ENCODE measurements at places on chromosomes 16 and 17.

GRCh38 chr17:2985318-2985717, 78.1 kb downstream of the OR1D5 start:
- no peak for DNase-seq

- no peak for DNase-seq
Measured at GRCh38 chr17:80494547-80494946, 18.1 kb upstream of the NPTX1 start.

- DNase-seq = peak; percentile 41
Measured at GRCh38 chr16:48617104-48617705, 7.2 kb upstream of the N4BP1 start.

GRCh38 chr16:10447289-10447688, 61.4 kb downstream of the ATF7IP2 start:
- no peak for DNase-seq

- DNase-seq = no peak
Measured at GRCh38 chr17:55872374-55872773, 121.5 kb downstream of the PCTP start.

- no peak for DNase-seq
Measured at GRCh38 chr17:38459567-38459966, 31.3 kb downstream of the ARHGAP23 start.

DNA sequence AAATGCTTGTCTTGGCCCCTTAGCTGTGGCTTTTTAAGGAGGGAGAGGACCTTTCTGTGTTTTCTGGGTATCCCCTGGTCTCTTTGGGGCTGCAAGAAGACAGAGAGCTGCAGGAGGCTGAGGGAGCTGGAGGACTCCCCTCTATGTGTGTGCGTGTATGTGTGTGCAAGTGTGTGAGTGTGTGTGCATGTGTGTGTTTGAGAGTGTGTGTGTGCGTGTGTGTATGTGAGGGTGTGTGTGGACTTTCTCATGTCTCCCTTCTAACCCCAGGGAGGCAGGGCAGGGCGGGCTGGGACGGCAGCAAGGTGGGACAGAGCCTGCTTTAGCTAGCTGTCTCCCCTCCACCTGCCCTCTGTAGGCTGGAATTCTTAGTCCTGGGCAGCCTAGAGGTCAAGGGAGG, 1.9 kb downstream of the PRSS54 start:
- no peak for DNase-seq

GRCh38 chr17:72878975-72879660, 213.4 kb downstream of the SLC39A11 start:
- no peak for DNase-seq

GRCh38 chr17:62757500-62757951, 50.6 kb downstream of the MARCHF10 start:
- DNase-seq = no peak

DNA sequence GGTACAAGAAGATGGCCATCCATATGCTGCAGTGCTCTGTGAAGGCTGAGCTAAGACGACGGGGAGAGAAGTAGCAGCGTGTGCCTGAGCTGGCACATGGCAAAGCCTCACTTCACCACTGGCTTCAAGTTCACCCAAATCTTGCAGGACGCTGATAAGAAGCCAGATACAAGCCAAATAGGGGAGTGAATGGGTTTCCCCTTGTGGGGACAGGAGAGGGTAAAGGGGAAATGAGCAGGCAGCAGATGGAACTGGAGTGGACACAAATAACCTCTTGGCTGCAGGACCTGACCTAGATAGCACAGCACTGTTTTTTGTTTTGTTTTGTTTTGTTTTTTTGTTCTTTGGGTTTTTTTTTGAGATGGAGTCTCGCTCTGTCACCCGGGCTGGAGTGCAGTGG, 21.0 kb upstream of the PITPNA start:
- peak; percentile 62 for DNase-seq

DNA sequence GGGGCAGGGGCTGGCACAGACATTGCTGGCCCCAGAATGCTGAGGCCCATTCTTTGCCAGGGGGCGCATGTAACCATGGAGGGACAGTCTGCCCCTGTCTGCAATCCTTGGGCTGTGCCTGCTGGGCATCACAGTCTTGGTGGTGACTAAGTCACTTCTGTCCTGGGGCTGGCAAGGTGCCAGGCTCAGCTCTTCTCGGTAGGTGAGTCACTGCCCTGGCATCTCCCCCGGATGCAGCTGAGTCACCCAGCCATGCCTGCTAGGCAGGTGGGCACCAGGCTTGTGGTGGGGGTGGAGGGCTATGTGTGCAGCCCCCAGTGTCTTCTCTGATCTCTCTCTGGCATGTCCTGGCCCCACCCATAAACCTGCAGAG, 5.6 kb downstream of the RARA start:
- DNase-seq = peak; percentile 92

DNA sequence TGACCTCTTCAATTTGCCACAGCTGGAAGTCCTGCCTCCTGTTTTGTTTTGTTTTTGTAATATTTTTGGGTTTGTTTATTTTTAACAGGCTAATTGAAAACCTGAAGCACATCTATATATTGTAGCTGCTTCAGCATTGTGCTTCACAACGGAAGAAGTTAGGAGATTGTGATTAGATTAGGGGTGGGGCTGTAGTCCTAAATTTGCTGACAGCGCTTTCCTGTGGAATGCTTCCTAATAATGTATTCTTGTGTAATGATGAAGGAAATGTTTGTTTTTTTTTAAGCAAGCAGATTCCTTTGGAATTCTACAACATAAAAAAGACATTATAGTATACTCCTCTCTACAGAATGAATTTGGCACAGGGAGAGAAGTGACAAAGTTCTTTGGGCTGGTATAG, 70.1 kb downstream of the NLK start:
- peak; percentile 21 for DNase-seq

- DNase-seq = no peak
Measured at GRCh38 chr17:22459953-22460350, 767.6 kb downstream of the KCNJ18 start.

DNA sequence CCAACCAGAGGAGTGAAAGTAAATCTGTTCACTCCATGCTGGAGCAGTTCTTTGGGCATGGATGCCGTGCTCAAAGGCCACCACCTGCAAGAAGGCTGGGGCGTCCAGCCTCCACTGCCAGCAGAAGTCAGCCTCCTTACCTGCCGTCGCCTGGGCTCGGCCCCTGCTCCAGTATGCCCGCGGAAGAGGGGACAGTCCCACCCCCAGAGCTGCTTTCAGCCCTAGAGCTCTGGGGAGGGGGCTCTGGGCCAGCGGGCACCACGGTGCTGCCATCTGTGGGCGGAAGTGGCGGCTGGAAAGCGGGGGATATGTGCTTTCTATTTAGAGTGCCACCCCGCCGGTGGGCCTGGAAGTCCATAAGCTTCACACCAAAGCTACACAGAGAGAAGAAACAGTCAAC, 75.9 kb downstream of the ARHGAP17 start:
- no peak for DNase-seq

DNA sequence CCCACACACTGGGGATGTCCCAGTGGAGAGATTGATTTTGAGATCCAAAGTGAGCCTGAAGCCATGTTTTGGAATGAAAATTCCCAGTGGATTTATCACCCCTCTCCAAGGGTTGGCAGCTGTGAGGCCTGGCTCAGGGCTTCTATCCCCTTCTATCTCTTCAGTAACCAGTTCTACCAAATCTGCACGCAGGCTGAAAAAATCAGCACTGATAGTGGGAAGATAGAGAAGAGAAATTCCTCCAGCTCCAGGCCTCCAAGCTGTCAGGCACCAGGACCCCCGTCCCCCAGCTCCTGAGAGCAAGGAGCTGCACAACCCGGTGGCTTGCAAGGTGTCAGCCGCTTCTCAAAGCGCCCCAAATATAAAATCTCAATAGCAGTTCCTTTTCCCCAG, 1.0 kb downstream of the FLOT2 start:
- DNase-seq = no peak

DNA sequence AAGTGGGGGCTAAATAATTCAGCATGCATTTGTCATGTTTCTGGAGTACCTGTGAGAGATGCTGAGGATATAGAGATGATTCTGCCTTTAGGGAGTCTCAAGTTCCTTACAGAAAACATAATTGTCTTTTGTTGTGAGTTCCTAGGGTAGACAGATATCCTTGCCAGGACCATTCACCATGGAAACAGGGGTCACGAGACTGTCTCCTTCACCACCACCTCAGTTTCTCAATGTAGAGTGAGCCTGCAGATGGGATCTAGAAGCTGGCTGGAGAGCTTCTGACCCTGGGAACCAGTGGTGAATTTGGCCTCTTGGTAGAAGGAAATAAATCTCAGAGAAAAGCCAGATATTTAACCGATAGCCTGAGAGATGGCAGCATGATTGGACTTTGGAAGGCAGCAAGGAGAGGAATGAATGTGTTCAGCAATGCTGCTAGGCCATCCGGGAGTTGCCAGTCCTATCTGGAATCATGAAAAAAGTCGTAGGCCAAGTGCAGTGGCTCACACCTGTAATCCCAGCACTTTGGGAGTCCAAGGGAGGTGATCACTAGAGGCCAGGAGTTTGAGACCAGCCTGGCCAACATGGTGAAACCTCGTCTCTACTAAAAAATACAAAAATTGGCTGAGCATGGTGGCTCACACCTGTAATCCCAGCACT, 7.4 kb upstream of the HDAC5 start:
- no peak for DNase-seq

DNA sequence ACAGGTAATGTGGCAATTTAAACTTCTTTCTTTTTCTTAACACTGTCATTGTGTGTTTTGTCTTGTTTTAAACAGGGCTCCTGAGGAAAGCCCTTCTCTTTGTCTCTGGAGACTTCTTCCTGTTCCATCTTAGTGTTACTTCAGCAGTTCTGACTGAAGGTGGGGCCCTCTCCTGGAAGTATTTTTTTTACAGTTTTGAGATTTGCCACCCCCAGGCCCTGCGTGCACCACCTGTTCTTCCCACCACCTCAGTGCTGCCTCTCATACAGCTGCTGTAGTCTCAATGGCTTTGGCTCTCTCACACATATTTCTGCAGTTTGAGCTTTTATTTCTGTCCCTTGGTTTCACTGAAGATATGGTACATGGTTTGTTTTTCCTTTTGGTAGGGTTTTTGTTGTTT, 52.5 kb upstream of the ALDH3A1 start:
- no peak for DNase-seq

GRCh38 chr17:11245187-11245586, 4.2 kb downstream of the SHISA6 start:
- no peak for DNase-seq

- DNase-seq = no peak
Measured at GRCh38 chr16:80100186-80100585, 440.6 kb upstream of the DYNLRB2 start.

DNA sequence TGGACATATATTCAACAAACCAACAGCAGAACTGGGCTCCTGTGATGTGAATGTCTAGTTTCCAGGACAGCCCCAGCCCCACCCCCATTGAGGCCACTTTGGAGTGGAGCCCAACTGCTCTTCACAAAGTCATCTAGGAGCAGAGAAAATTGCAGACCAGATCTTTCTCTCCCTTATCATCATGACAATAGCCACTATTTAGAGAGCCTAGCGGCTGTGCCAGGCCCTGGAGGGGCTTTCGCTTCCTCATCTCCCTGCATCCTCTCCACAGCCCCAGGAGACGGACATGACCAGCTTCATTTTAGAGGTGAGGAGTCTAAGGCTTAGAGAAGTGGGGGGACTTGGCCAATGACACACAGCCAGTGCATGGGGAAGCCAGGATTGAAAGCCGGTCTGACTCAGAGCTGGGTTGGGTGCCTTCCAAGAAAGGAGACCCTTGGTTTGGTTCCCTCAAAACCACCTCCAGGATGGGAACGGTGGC, 1.4 kb downstream of the PRSS8 start:
- peak; percentile 38 for DNase-seq

GRCh38 chr17:40097931-40098845, 2.2 kb downstream of the NR1D1 start:
- DNase-seq = peak; percentile 53

DNA sequence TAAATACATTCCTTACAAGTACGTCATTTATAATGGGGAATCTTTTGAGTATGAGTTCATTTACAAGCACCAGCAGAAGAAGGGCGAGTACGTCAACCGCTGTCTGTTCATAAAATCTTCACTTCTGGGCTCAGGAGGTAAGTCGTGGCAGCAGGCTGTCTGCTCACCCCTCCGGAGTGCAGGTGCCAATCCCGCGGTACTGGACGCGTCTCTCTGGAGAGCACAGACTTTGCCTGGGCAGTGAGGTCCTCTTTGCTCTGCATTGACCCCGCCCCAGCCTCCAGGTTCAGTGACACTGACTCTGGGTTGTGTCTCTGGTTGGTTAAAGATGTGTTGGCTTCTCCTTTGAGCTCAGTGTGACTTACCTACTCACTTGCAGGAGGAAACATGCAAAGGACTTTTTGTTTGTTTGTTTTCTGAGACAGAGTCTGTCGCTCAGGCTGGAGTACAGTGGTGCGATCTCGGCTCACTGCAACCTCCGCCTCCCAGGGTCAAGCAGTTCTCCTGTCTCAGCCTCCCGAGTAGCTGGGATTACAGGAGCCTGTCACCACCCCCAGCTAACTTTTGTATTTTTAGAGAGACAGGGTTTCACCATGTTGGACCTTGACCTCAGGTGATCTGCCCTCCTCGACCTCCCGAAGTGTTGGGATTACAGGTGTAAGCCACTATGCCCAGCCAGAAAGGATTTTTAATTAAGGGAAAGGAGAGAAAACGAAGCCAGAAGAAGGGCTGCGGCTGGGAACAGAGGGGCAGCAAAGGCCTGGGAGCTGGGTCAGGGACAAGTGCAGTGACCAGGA, 31.2 kb downstream of the RNF213 start:
- no peak for DNase-seq

DNA sequence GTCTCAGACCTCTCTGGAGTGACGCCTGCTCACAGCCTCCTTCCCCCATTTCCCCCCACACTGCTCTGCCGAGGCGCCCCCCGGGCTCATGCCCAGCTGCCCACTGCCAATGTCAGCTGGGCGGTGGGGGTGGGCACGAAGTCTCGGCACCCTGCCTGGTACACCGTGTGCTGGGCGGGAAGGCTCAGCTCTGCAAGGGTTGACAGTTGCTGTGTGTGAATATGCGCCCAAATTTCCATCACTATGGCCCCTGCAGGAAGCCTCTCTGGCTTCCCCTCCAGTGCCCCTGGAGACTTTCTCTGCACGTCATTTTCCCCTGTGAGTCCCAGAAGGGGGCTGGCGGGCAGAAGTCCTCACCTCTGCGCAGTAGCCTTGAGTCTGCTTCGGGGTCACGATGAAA, 11.6 kb upstream of the CAMKK1 start:
- no peak for DNase-seq

DNA sequence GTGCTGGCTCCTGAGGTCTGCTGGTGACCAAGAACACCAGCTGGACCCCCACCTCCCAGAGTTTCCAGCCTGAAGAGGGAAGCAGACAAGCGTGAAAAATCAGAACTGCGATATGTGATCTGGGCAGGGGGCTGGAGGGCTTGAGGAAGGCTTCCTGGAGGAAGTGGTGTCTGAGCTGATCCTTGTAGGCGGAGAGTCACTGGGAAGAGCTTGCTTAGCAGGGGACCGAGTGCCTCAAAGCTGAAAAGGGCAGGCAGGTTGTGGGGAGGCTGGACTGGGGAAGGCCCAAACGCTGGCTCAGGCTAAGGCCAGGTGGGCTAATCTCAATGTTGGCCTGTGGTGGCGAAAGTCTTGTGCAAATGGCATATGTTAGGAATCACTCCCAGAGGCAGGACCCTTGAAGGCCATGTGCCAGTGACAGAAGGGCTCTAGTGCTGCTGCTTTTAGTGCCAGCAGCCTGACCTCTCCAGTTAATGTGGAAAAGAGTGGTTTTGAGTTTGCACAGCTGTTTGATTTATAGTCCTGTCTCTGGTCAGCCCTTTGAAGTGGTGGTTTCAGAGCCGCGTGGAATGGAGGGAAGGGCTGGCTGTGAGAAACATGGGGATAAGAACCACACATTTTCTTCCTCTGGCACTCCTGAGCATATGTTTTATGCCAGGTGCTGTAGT, 85.3 kb upstream of the LGALS9 start:
- no peak for DNase-seq

- no peak for DNase-seq
Measured at GRCh38 chr16:72597938-72598337, 426.0 kb upstream of the PMFBP1 start.

- DNase-seq = no peak
Measured at GRCh38 chr16:84307209-84307954, 12.7 kb downstream of the WFDC1 start.
